Activated T-helper 2 cell treated with anti-CD3 and anti-CD28 coated beads, Interferon-gamma antibody, Interleukin-2, Interleukin-4, amounts not matched to agents 10 μg/mL and 5 μg/mL and 100 μg/mL, durations not matched to agents 14 hours and 24 hours and 36 hours (primary cell): ENCODE measurements at places on chromosomes 5 and 9. TPM values are rescaled to one million over a fixed set of nuclear protein-coding genes. Genes with fewer than 3 reads are reported as not detected.

Gene STARD4
- 222 and 230 TPM in 2 replicates for total RNA-seq

Gene CYSRT1
- total RNA-seq = 0.41 and 0.50 TPM in 2 replicates

Gene TSSK1B
- total RNA-seq = not detected in 2 replicates

Gene NUTM2F
- not detected in 2 replicates for total RNA-seq
